SK-N-SH (cell line): ENCODE measurements at places on chromosomes 7 and 10. TPM values are rescaled to one million over a fixed set of nuclear protein-coding genes. Genes with fewer than 3 reads are reported as not detected.

The MIOS gene
- 16.4 and 21.9 TPM in 2 replicates for polyA plus RNA-seq

- DNase-seq: no peak
Measured at GRCh38 chr7:120334475-120334874, 61.5 kb downstream of the KCND2 start.

- peak; percentile 61 for DNase-seq
Measured at GRCh38 chr7:70044064-70044463, 445.8 kb downstream of the AUTS2 start.

GRCh38 chr7:25861601-25862260 is 290.3 kb upstream of the NFE2L3 start:
- no peak for DNase-seq

- DNase-seq: no peak
Measured at GRCh38 chr10:6054884-6055283, 7.3 kb downstream of the IL2RA start.

DNA sequence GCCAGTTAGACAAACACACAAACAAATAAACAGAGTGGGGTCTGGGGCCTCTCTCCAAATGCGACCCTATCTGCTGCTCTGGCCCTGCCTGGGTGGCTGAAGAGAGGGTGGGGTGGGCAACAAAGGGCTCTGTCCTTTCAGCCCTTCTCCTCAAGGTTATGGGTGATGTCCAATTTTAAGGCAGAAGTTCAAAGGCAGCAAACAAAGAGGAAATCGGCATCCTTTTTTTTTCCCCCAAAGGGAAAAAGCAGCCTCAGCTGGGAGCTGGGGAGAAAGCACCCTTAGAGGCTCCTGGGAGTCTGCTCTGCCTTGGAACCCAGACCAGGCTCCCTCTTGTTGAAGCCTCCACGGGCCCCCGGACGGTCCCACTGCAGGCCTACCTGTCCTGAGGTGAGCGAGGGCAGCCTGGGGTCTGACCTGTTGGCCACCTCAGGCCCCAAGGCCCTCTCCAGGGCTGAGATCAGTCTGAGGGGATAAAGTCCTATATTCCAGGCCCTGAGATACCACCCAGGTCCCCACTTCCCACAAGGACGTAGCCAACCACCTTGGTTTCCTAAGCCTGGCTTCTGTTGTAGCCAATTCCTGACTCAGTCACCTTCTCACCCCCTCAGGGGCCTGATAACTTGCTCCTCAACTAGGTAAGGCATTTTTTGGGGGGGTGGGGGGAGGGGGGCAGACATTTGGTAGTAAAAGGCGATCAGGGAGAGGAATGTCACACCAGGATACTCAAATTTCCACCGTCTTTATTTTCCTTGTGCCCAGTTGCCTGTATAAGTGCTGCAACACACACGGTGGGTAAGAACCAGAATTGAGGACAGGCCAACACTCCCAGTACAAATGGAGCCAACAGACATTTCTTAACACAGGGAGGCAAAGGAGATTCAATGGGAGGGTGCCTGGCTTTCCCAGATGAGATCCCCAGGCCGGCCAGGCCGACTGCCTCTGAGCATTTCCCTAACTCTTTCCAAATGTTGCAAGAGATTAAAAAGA is 4.3 kb downstream of the HOXA11 start:
- no peak for DNase-seq

- DNase-seq: no peak
Measured at GRCh38 chr7:102424129-102424551, 9.2 kb upstream of the ORAI2 start.
